Fibroblast of lung (primary cell): ENCODE measurements at places on chromosomes 1 and 21. TPM values are rescaled to one million over a fixed set of nuclear protein-coding genes. Genes with fewer than 3 reads are reported as not detected.

The DDR2 gene
- 252 and 303 TPM in 2 replicates for total RNA-seq

The SPRR2A gene
- not detected in 2 replicates for total RNA-seq

The TNNT2 gene
- not detected in 2 replicates for total RNA-seq

The FCRL1 gene
- total RNA-seq = not detected in 2 replicates

The RERE gene
- 45.7 and 51.0 TPM in 2 replicates for total RNA-seq

The CPLANE2 gene
- total RNA-seq = 12.1 and 19.2 TPM in 2 replicates

The DIO1 gene
- not detected in 2 replicates for total RNA-seq

The FNDC5 gene
- 0.33 and 1.0 TPM in 2 replicates for total RNA-seq

The IL19 gene
- not detected in 2 replicates for total RNA-seq

The NUDC gene
- 19.5 and 21.5 TPM in 2 replicates for total RNA-seq

The PLA2G5 gene
- total RNA-seq = 9.8 and 27.4 TPM in 2 replicates

The FOXD3 gene
- total RNA-seq = not detected in 2 replicates

The C1orf105 gene
- total RNA-seq = not detected in 2 replicates

The MORN1 gene
- total RNA-seq = 10.3 and 10.6 TPM in 2 replicates

The FCGR2B gene
- not detected in 2 replicates for total RNA-seq

The RXFP4 gene
- total RNA-seq = not detected in 2 replicates

The CREB3L4 gene
- total RNA-seq = 6.4 and 8.2 TPM in 2 replicates

The FCRL5 gene
- total RNA-seq = not detected in 2 replicates

The PCP4L1 gene
- total RNA-seq = not detected in 2 replicates

The PRELP gene
- total RNA-seq = 4.5 and 4.9 TPM in 2 replicates

The LCE2C gene
- not detected in 2 replicates for total RNA-seq

The ADAMTS5 gene
- 3.9 and 4.3 TPM in 2 replicates for total RNA-seq

The ALG14 gene
- total RNA-seq = 3.8 and 4.6 TPM in 2 replicates

The ZNF648 gene
- total RNA-seq = not detected in 2 replicates
